ENCODE measurements at places on chromosomes 12 and 14. TPM values are rescaled to one million over a fixed set of nuclear protein-coding genes. Genes with fewer than 3 reads are reported as not detected.

GRCh38 chr14:50773632-50774541, 57.1 kb downstream of the NIN start:
- H3K27ac ChIP-seq, result peak overlapping the region; percentile 30
- H3K4me3 ChIP-seq, result no peak overlapping the region
- peaks cover 17% of the 10 kb centered on the region for H3K4me1 ChIP-seq
- H3K36me3 ChIP-seq, result peaks cover 21% of the 10 kb centered on the region
- peak; percentile 38 for DNase-seq

GRCh38 chr12:56374726-56375597, 12.3 kb upstream of the APOF start:
- peaks cover 1% of the 10 kb centered on the region for H3K4me1 ChIP-seq
- no peak for DNase-seq
- H3K27me3 ChIP-seq, result peaks cover 18% of the 10 kb centered on the region

DNA sequence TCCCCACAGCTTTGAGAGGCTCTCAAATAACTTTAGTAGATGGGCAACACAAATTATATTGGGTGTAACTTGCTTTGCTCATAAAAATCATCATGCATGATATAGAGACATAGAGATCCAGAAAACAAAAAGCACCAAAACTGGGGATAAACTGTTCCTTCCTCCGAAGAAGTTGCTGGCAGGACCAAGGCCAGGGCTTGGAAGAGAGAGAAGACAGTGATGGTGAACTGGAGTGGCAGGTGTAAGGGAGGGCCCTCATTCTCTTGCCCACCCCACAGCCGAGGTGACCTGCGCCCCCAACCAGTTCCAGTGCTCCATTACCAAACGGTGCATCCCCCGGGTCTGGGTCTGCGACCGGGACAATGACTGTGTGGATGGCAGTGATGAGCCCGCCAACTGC, 15.4 kb upstream of the NXPH4 start:
- H3K36me3 ChIP-seq, result no peaks in the 10 kb centered on the region
- no peaks in the 10 kb centered on the region for H3K4me1 ChIP-seq
- H3K4me3 ChIP-seq, result no peak overlapping the region

- H3K27me3 ChIP-seq, result no peaks in the 10 kb centered on the region
- H3K4me3 ChIP-seq, result peak overlapping the region; percentile 30
- peaks cover 12% of the 10 kb centered on the region for H3K36me3 ChIP-seq
- H3K27ac ChIP-seq, result no peak overlapping the region
- no peak for DNase-seq
These were observed 12.7 kb downstream of the SUSD6 start for GRCh38 chr14:69624136-69624535.

GRCh38 chr12:108693751-108694150, 37.6 kb downstream of the CORO1C start:
- peaks cover 11% of the 10 kb centered on the region for H3K36me3 ChIP-seq
- peak overlapping the region; percentile 9 for H3K27ac ChIP-seq
- H3K4me3 ChIP-seq, result no peak overlapping the region
- DNase-seq, result no peak
- H3K27me3 ChIP-seq, result no peaks in the 10 kb centered on the region

GRCh38 chr12:51972422-51972812, 20.9 kb downstream of the ACVR1B start:
- DNase-seq, result no peak
- peaks cover 5% of the 10 kb centered on the region for H3K36me3 ChIP-seq
- peak overlapping the region; percentile 60 for H3K4me3 ChIP-seq
- peaks cover 67% of the 10 kb centered on the region for H3K4me1 ChIP-seq

GRCh38 chr12:82458101-82458500, 99.8 kb downstream of the METTL25 start:
- no peaks in the 10 kb centered on the region for H3K4me1 ChIP-seq
- no peak overlapping the region for H3K27ac ChIP-seq
- no peak overlapping the region for H3K4me3 ChIP-seq
- H3K27me3 ChIP-seq, result no peaks in the 10 kb centered on the region

- H3K36me3 ChIP-seq, result no peaks in the 10 kb centered on the region
- DNase-seq, result no peak
- H3K27ac ChIP-seq, result no peak overlapping the region
- no peak overlapping the region for H3K4me3 ChIP-seq
These were observed 114.3 kb upstream of the PCED1B start for GRCh38 chr12:46965137-46965536.

JPH4 gene
- not detected for total RNA-seq

TSPAN19 gene
- total RNA-seq, result not detected

TOMM20L gene
- not detected for total RNA-seq
